RPMI7951 (cell line): ENCODE measurements at places on chromosomes 3 and 15.

GRCh38 chr15:26590676-26591075 lies 182.2 kb downstream of the GABRB3 start:
- no peak for DNase-seq

GRCh38 chr3:32493437-32494414 lies 8.9 kb downstream of the CMTM6 start:
- peak; percentile 41 for DNase-seq

- no peak for DNase-seq
Measured at GRCh38 chr3:52350416-52350815, 34.3 kb downstream of the DNAH1 start.

DNA sequence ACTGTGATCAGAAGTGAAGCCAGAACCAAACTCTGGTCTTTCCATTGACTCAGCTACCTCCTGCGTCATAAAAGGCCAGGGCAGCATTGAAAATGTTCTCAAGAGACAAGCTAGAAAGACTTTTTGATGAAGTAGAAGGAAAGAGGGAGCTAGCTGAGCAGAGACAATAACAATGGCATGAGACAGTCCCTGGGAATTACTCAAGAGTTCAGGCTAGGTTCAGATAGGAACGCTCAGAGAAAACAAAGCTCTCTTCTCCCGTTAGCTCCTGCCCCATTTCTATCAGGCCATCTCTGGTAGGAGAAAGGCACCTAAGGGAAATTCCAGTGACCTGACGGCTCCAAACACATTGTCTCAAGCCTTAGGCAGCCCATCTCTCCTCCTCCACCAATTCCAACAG lies 7.0 kb upstream of the OXTR start:
- DNase-seq = peak; percentile 45
